ENCODE measurements at places on chromosomes 2 and 18.

DNA sequence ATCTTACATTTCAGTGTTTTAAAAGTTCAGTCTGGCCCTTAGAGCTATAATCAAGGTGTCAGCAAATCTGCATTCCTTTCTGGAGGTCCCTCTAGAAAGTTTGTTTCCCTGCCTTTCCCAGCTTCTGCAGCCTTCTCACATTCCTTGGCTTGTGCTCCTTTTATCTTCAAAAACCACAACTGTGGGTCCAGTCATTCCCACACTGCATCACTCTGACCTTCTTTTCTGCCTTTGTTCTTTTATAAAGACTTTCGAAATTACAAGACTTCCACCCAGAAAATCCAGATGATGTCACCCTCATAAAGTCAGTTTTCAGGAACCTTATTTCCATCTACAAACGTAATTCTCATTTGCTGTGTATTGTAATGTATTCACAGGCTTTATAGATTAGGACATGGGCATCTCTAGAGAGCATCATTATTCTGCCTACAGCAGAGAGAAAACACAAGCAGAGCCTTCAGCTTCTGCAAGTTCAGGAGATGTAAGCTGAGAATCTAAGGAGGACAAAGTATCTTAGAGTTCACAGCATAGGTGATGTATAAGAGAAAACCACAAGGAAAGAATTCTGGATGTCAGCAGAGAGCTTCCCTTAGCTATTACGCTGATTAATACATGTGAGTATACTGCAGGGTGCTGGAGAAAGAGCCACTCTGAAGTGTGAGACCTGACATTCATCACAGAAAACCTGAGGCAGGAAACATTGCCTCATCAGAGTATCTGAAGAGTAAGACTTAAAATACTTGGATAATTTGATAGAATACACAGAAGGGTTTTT, 1100.2 kb downstream of the CBLN2 start:
- no peak for DNase-seq

GRCh38 chr18:48530399-48531081, 8.3 kb upstream of the CTIF start:
- peak; percentile 71 for DNase-seq

DNA sequence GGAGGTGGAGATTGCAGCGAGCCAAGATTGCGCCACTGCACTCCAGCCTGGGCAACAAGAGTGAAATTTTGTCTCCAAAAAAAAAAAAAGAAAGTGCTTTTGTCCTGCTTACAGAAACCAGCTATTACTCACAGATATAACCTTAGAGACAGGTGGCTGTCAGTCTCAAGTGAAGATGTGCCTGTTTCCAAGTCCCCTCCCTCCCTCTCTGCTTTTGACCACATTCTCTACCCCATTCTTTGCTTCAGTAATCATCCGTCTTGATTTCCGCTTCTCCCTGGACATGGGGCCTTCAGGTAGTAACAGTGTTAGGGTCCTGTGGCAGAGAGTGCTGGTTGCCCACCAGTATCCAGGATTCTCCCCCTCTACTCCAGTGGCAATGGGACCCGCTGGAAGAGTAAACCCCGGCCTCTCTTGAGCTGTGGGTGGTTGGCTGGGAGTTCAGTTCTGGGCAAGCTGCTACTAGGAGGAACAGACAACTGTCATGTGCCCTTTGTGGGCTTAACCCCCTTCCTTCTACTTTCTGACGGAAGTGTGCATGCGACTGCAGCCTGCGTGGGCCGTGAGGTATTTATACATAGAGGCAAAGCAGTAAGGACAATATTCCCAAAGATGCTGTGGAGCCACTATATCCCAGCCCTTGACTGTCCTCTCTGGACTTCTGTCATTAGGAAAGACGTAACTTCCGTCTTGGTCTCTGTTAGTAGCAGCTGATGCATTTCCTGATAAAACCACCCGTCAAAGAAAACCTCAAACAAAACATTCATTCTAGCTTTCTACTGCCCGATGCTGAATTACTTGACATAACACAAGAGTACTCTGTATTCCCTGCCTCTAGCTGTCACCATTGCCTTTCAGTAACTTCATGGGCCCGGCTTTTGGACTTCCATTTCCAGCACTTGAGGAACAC, 17.8 kb downstream of the PDCL3 start:
- no peak for DNase-seq

DNA sequence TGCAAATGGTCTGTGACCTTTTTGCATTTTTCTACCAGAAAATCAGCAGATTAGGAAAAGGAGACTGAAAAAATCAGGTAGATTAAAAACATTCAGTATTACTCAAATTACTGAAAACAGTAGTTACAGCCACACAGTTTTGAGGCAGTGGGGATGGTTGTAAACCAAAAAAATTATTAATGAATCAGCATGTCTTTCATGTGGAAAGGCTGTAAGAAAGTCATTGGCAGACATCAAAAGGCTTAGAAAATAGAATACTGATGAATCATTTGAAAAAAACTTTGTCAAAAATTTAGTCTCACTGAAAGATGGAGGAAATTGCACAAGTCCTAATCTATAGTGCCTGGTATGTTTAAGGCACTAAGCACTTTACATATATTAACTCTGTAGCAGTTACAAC, 133.9 kb upstream of the GCFC2 start:
- no peak for DNase-seq

DNA sequence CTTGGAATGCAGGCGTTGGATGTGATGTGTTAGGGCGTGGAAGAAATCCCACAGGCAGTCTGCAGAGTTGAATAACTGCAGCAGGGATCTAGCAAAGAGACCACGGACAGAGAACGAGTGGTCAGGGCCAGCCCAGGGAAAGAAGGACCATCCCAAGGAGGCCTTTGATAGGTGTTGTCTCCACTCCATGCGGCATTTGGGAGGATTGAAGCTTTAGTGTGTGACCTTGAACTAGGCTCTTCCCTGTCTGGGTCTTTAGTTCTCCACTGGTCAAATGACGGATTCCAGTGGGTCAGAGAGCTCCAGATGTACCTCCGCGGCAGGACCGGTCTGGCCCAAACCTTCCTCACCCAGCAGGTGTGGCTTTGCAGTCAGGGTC, 18.4 kb downstream of the GREB1 start:
- no peak for DNase-seq

DNA sequence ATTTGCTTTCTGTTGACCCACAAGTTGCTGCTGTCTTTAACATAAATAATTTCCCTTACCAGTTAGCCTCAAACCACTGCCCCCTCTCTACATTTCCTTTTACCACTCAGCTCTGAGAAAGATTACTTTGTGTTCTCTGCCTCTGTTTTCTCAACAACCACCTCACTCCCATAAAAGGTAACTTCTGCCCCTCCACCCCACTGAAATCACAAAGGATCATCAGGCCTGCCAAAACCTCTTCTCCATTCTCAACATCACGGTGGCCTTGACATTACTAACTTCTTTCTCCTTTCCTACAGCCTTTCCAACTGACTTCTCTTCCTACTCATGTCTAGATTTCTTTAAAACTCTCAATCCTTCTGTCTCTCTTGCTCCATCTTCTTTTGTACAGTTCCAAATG, 10.1 kb downstream of the ACADL start:
- no peak for DNase-seq

DNA sequence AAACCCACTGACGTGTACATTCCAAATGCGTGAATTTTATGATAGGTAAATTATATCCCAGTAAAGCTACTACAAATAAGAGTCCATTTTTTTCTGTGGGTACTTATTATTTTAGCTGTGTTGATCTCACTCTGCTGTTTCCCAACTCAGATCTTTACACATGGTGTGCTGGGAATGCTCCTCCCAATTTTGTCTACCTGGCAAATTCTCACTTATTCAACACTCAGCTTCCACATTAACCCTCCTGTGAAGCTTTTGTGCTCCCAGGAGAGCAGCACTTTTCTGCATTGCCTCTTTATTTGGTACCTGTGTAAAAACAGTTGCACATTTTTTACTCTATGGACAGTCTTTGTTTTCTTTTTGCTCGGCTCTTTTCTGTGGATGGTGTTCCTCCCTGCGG, 38.6 kb upstream of the ATP5MC3 start:
- no peak for DNase-seq

DNA sequence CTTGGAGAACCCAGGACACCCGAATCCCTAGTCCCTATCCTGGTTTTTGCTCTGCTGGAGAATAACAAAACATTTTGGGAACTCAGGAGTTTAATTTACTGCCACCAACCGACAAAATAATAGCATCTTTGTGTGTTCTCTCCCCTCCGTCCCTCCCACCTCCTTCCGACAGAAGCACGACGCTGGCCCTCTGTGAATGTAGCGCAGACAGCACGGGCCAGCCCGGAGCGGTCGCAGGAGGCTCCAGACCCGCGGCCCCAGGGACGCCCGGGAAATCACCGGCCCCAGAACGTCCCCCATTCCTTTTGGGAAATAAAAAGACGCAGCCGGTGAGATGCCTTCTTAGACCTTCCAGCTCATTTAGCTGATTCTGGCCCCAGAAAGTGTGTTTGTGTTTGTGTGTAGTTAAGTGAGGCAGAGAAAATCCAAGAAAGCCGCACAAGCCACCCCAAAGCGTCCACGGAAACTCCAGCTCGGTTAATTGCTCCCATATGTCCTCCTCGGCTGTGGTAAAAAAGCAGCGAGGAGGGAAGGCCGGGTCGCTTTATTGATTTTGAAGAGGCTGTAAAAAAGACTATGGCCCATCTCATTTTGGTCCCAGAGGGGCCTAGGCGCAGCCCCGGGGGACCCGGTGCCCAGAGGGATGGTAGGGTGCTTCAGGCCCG, 577 bp upstream of the TANC1 start:
- DNase-seq = peak; percentile 54

DNA sequence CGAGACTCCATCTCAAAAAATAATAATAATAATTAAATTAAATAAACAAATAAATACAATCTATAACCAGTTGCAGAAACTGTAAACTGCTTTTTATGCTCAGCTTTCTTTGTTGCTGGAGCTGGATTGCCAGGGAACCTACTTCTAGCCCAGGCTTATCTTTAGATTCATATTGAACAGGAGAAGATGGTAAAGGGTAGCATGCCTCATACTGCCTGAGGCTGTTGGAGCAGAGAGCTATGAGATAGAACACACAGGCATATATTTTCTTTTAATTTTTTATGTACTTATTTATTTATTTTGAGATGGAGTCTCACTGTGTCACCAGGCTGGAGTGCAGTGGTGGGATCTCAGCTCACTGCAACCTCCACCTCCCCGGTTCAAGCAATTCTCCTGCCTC, 28.7 kb upstream of the EML4 start:
- DNase-seq = no peak

- no peak for DNase-seq
These were observed 15.2 kb upstream of the CHRNA1 start for GRCh38 chr2:174779361-174779928.

- no peak for DNase-seq
These were observed 232.6 kb downstream of the EN1 start for GRCh38 chr2:118614841-118615271.

GRCh38 chr18:58823412-58823811, 41.3 kb upstream of the ZNF532 start:
- no peak for DNase-seq

DNA sequence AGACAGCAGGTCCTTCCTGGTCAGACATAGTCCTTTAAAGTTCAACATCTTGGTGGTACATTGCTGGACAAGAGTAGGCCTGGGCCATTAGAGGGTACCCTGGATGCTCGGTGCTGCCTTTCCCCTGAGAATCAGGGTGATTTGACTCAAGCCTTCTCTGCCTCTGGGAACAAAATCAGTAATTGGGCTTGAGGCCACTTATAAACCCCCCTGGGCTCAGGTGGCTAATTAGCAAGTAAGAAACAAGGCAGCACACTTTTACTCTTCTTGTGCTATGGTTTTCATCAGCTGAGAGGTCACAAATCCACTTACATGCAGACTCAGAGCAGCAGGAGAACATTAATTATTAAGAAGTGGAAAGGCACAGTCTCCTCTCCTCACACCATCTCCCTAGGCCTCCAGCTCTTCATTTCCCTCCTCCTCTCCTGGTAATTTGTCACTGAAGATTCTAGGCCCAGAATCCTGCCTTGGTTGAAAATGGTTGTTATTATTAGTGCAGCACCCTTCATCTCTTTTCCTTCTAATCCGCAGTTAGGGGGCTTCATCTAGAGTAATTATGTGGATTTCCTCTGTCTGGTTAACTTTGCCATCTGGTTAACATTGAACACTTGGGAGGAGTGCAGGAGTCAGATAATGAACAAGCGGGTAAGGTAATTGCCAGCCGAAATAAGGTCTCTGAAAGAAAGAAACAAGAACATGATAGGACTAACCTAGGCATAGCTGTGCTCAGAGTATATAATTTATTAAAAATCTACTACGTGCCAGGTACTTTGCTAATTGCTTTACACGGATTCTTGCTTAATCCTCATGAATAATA, 29.7 kb upstream of the CASP10 start:
- no peak for DNase-seq

GRCh38 chr2:239731422-239731821, 293.7 kb downstream of the NDUFA10 start:
- DNase-seq = no peak

DNA sequence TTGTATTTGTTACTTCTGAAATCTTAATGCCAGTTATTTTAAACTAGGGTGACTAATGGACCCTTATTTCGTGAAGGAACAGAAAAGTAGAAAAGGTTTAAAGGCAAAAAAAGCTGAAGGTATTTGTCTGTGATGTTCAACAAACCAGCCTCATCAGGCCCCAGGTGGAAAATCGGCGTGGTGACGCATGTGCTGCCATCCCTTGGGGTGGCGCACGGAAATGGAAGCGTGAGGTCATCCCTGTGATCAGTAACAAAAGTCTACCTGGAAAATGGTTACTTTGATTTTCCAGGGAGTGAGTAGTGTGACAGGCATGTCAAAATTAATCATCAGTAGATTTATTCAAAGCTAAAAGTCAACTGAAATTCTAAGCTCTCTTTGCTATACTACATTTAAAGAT, 313.2 kb downstream of the GBX2 start:
- no peak for DNase-seq

DNA sequence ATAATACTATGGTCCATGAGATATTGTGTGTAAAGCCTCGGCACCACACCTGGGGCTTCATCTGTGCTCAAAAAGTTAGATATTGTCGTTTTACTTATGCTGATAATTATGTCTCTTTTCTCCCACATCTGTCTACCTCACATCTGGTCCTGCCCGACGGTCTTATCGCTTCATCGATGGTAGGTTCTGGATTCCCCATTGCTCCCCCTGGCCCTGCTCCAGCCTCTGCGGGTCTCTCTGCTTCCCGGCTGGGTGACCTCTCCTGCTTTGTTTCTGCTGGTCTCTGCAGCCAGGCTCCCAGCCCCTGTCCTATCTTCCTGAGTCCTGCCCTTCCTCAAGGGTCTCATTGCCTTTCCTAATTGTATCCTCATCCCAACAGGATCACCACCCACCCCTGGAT, 294.2 kb downstream of the NDUFA10 start:
- no peak for DNase-seq

DNA sequence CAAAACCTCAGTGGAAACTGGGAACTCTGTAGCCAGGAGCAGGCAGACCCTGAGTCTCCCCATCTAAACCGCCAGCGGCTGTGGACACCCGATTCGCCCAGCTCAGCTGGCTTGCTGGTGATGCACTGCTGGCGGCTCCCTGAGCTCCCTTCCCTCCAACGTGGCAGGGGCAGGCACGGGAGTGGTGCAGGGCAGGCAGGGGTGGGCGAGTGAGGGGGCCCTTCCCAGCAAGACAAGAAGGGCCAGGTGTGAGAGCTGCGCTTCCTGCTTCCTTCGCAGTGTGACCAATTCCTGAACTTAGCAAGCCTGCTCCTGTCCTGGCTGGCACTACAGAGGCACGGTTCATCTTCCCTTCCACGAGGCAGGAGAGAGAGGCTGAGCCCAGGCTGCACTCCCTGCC, 12.3 kb upstream of the SEMA4C start:
- DNase-seq = no peak

Measured in WERI-Rb-1 (cell line).